ENCODE measurements at places on chromosomes 16 and 17. TPM values are rescaled to one million over a fixed set of nuclear protein-coding genes. Genes with fewer than 3 reads are reported as not detected.

GRCh38 chr17:78278139-78278741 is 46.8 kb downstream of the TMEM235 start:
- DNase-seq, result no peak

GRCh38 chr17:79057737-79058385 is 16.8 kb upstream of the ENGASE start:
- DNase-seq, result no peak

Gene GP1BA
- not detected for total RNA-seq

Gene KRT25
- total RNA-seq, result not detected

Gene DNASE1L2
- 0.44 TPM for total RNA-seq

Gene OTOP2
- not detected for total RNA-seq

Gene ABCC11
- total RNA-seq, result 1.0 TPM

Gene RAD51C
- 151 TPM for total RNA-seq

Gene MYH3
- total RNA-seq, result 1.6 TPM

Measured in HepG2 (cell line).